ENCODE measurements at places on chromosomes 16 and 17.

GRCh38 chr17:68621065-68621464, 19.9 kb upstream of the FAM20A start:
- no peak for DNase-seq

DNA sequence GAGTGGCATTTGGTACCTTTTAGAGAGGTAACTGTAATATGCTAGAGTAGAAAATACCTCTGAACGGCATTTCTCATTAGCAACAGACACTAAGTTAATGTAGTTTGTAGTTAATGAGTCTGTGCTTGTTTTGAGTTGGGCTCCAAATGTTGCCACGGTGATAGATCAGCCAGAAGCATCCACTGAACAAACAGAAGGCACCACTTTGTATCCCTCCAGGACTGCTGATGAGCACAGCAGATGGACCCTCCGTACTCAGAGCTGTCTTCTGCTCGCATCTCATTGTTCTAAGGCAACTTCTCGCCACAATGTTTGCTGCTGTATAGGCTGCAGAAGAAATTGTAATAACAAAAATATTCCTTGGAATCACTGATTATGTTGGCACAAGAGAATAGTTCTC, 56.1 kb downstream of the TNRC6C start:
- DNase-seq = no peak

DNA sequence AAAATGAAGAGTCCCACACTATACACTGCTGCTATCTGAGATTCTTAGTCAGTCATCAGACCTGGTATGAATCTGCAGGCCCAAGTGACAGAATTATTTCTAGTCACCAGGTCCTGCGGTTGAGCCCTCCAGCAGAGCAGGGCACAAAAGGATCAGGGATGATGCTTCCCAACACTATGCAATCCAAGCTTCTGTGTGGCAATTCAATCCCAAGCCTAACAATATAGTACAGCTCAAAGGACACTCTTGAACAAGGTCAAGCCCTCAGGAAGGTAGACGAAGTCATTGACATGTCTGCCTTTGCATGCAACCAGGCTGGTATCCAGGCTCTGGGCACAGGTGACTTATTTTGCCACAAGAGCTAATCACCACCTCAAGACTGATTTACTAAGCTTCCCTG, 5.8 kb downstream of the DCUN1D3 start:
- DNase-seq = no peak

- no peak for DNase-seq
These were observed 5.0 kb downstream of the SLC5A2 start for GRCh38 chr16:31487720-31488467.

DNA sequence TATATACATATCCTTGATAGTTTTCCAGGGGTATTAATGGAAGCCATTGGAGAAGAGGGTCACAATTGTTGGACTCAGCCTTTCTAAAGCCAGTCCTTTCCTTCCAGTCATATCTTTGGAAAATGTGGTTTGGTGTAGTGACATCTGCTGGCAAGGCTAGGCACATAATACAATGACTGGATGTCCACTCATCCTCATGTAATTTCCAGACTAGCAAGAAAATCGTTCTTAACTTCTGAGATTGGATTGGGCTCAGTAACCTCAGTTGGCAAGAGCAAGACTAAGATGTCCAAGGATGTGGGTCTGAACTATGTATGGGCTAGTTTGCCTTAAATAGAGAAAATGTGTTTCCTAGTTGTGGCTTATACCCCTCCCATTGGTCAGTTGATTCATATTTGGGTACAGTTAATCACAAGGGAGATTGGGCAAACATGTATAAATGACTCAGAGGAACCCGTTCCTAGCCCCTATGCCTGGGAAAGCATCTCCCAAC, 8.7 kb upstream of the KAT7 start:
- no peak for DNase-seq

DNA sequence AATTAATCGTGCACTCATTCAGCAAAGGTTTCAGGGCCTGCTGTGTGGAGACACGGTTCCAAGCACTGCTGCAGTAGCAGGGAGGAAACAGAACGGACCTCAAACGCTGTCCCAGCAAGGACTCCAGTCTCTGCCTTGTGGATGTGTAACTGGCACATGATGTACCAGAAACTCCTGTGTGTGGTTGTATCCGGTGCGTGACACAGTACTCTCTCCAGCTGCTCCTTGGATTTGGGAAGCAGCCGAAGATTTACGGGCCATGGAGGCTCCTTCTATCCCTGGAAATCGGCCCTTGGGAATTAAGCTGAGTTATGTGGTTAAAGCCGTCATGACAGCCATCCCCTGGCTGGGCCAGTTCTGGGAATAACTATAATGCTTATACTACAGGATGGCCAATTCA, 8.5 kb upstream of the ANKRD11 start:
- no peak for DNase-seq

DNA sequence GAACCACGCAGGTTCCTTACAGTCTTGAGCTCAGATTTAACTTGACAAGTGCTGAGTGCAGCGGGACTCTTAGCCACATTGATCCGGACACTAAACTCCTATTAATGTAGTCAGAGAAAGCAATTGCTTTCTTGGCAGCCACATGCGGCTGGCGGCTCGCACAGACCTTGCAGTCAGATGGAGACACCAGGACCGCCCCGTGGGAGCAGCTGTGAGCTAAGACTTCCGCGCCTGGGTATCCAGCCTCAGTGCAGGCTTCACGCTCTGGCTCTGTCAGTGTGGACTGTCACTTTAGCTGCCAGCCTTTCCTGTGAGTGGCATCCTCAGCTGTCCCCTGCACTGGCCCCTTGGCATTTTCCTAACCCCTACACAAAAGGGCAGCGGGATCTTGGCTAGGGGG, 80.9 kb upstream of the NLRP1 start:
- no peak for DNase-seq

DNA sequence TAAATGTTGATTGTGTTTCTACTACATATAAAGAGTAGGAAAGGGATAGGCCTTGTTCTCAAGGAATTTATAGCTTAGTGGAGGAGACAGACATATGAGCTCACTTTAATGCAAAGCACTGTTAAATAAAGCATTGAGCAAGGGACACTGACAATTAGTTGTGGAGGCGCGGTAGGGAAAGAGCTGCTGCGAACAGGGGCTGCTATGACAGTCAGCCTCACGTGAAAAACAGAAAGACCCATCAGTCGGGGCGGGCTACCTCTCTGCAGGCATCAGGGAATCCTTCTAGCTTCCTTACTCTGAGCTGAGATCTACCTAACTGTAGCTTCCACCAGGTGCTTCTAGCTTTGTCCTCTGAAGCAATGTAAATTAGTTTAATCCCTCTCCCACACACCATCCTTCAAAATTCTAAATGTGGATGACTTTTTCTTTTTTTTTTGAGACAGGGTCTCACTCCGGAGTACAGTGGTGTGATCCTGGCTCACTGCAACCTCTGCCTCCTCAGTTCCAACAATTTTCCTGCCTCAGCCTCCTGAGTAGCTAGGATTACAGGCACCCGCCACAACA, 129.9 kb upstream of the ZFHX3 start:
- no peak for DNase-seq

DNA sequence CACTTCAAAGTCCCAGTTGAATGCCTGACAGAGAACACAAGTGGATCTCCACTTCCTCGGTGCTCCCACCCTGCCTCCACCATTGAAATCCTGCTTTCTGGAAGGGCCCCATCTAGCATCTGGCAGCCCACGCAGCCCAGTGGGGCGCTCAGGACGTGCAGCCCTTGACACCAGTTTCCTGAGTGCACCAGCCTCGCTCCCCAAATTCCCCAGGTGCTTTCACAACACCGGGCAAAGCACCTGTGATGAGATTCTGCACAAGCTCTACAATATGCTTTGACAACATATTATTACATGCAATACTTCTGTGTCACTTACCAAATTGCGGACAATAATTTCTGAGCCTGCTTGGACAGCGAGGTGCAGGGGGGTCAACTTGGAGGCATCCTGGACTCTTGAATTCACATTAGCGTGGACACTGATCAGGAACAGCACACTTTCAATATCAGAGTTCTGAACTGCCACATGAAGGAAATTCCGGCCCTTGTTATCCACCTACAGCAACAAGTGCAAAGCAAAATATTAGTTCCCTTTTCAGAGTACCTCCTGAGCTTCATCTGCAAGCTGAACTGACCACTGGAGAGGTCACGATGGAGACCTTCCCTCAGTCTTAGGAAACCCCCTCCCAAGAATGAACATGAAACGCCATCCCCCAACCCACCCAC, 33.9 kb downstream of the CYB5D2 start:
- DNase-seq = no peak

DNA sequence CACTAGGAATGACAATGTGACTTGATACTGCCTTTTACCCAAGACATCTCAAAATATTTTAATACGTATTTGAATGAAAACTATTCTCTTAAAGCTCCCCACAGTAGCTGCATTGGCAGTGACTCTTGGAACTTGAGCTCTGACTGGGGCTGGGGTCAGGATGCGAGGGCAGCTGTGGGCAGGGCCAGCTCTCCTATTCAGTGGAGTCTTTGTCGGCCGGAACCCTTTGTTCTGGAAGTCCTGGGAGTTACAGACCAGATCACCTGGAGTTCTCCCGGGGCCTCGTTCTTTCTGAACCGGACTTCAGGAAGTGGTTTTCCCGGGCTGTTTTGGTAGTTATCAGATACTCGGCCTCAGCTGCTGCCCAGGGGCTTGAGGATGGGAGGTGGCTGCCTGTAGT, 84.9 kb downstream of the NPIPB11 start:
- no peak for DNase-seq

GRCh38 chr17:55731586-55732250, 9.1 kb upstream of the TMEM100 start:
- DNase-seq = no peak

DNA sequence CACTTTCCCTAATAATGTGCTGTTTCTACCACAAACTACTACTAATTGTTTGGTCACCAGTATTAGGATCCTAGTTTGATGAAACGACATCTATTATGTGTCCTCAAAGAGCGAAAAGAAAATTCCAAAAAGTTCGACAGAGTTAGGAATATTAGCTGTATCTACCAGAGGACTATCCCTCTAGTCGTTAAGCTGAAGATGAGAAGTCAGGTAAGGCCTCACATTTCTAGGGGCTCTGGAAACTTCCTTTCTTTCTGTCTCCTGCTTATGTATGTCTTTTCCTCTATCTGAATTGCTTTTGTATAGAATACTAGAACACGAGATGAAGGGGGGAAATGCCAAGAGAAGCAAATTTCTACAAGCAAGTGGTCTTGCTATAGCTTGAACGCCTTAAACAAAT, 1.6 kb downstream of the GLG1 start:
- DNase-seq = no peak

DNA sequence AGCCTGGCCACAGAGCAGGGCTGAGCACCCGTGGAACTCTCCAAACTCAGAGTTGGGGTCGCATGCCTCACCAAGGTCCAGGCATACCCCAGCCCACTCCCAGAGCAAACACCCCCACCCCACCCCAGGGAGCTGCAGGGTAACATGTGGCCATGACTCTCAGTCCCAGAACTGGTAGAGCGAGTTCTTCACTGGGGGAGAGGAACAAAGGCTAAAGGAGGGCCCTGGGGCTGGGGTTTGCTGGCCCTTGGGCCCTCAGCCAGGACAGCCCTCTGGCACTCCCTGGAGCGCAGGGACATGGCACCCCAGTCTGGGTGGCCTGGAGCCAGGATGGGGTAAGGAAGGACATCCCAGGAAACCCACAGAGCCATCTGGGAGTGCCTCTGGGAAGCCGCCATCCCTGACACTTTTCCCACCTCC, 4.2 kb downstream of the HID1 start:
- DNase-seq = no peak

- DNase-seq = no peak
These were observed 14.8 kb upstream of the CETP start for GRCh38 chr16:56946767-56947603.

GRCh38 chr16:3012828-3013420, at the start of gene CLDN9:
CLDN9 (plus strand) TSS chr16:3012923; CDS start chr16:3013363, 440 bp downstream.
- DNase-seq = no peak

DNA sequence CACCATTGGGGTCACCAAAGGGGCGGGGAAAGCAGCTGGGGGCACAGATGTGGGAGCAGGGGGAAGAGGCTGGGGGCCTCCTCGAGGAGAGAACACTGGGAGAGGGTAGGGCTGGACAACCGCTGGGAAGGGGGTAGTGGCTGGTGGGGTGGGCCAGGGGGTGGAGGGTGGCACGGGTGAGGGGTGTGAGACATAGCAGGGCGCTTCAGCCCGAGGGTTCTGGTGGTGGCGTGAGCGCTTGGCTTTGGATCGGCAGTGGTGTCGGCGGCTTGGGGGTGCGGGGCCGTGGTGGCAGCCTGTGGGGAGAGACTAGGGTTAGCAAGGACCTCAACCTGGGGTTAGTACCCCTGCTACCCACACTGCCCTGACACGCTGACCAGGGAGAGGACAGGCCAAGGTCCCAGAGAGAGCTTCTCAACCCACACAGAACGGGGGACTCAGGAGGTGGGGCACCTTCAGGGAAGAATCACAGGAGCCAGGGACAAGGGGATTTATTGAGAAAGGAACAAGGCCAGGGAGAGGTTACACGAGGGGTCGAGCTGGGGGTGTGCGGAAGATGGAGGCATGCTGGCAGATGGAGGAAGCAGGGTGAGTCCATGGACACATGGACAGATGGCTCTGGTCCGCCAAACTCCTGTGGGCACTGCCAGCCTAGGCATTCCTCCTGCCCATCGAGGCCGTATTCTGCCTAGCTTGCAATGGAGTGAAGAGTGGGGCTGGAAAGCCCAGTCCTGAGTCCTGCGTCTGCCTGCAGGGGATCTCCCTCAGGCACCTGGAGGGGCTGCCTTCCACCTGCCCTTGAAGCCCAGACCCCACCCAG, 8.4 kb downstream of the PER1 start:
- no peak for DNase-seq

DNA sequence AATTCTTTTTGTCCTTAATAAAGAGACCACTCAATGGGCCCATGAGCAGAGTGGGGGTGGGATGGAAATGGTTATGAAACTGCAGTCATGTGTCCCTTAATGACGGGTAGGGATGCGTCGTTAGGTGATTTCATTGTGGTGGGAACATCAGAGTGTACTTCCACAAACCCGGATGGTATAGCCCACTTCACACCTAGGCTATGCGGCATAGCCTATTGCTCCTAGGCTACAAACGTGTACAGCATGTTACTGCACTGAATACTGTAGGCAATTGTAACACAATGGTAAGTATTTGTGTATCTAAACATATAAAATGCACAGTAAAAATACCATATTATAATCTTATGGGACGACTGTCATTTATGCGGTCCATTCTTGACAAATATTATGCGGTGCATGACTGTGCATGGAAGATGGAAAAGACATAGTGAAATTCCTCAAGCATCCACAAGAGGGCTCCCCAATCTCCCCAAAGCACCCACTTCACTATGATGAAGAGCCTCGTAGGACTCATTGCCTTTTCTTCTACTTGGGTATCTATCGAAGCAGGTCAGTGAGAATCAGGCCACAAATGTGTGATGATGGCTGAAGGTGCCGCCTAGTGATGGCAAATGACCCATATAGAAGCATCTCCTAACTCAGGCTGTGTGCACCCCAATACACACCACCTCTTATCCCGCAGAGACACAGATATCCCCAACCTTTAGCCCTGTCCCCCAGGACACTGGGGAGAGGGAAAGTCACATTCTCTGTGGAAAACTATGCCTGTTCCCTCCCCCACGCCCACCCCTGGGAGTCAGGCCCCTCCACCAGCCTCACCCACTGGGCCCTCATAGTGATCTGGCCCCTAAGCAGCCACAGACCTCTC, 43.5 kb downstream of the TBX21 start:
- DNase-seq = peak; percentile 54

All from GM18507 (cell line).